Endothelial cell of coronary artery (primary cell): ENCODE measurements at places on chromosomes 16 and 17. TPM values are rescaled to one million over a fixed set of nuclear protein-coding genes. Genes with fewer than 3 reads are reported as not detected.

Gene CD300H
- not detected in 2 replicates for total RNA-seq

Gene CES2
- 14.7 and 14.9 TPM in 2 replicates for total RNA-seq

Gene TELO2
- total RNA-seq: 15.3 and 19.2 TPM in 2 replicates

Gene CCL8
- not detected in 2 replicates for total RNA-seq

Gene CLEC18C
- total RNA-seq: 0.19 TPM in 1 of 2 replicates, not detected in the other
